Fibroblast of mammary gland (primary cell): ENCODE measurements at places on chromosomes 2 and 18.

- DNase-seq, result no peak
Measured at GRCh38 chr2:85854166-85854509, 34.7 kb downstream of the ST3GAL5 start.

GRCh38 chr18:67359873-67360838 lies 156.4 kb downstream of the DSEL start:
- DNase-seq, result peak; percentile 95

DNA sequence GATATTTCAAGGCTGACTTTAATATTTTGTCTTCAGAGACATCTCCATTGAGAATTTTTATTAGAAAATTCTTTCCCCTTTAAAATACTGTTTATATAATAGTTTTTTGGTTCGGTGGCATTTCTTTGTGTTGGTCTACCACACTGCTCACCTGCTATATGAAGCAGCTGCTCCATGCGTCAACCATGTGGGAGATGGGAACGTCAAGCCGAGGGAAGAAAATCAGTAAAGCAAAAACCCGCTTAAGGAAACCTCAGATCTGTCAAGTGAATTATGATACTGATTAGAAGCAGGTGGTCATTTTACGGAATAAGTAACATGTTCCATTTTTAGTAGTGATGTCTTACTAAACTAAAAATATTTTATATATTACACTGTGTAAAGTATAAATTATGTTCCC lies 5.6 kb upstream of the TMEM17 start:
- DNase-seq, result no peak

DNA sequence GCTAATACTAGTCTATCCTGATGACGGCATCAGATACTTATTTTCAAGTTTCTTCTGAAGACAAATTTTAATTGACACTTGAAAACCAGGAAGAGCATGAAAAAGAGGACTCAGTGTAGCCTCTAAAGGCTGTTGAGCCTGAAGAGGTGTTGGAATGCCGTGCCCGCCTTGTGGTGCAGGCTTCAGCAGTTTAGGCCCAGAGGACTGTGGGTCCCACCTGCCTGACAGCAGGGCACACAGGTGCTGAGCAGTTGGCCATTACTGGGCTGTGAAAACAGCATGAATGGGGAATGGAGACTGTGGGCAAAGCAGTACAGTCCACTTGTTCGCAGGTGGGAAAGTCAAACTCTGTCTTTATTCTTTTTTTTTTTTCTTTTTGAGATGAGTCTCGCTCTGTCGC lies 49.8 kb upstream of the THOC1 start:
- DNase-seq, result no peak

- DNase-seq, result no peak
Measured at GRCh38 chr2:102366406-102367112, 11.0 kb downstream of the IL18R1 start.

DNA sequence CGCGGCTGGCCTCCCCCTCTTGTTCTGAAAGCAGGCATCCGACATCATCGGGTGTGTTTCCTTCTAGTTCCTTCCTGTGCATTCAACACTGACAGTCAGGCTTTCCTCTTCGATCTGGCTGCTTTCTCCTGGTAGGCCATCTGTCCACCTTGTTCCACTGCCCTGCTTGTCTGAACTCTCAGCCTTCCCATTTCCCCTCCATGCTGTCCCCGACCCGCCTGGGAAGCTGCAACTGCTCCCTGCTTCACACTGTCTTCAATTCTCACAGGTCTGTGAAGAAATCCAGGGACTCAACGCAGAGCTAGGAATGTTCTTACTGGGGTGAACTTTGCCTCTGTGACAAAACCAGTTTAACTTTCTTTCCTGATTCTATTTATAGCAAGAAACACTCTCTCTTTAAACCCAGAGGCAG lies 43.0 kb downstream of the KIF3C start:
- DNase-seq, result no peak

DNA sequence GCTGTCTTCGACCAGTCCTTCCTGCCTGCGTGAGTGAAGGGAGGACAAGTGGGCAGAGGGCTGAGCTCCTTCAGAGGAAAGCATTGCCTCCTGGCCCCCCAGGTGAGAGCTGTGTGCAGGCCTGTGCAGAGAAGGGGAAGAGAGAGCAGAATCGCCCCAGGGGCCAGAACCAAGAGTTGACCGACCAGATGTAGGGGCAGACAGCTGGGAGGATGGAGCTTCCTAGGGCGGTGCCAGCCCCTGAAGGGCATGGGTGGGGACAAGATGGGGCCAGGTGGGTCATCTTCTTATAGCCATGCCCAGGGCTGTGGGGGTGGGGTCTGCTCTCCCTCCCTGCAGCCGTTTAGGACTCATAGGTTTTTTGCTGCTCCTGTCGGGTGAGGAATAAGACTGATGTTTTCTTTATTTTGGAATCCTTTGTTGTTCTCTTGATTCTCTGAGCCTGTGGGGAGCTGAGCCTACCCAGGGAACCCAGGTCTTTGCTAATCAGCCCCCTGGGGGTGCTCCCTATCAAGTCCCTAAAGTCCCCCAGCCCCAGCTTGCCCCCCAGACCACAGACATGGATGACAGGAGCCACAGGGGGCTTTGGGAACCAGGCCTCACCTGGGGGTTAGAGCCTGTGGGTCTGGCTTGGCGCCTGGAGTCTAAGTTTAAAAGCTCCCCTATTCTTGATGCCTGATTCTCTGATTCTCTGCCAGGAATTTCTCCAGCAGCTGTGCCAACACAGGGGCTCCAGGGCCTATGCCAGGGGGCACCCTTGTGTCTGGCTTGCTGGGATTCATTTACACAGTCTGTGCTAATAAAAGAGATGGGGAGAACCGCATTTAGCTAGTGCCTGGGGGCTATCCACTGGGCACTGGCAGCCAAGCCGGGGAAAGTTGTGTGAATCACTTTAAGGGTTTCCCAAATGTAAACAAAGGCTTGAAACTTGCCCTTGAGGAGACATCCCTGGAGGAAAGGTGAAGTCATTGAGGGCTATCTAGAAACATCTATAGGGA lies 9.3 kb upstream of the EFHD1 start:
- DNase-seq, result no peak
